ENCODE measurements at places on chromosomes 7 and 10.

DNA sequence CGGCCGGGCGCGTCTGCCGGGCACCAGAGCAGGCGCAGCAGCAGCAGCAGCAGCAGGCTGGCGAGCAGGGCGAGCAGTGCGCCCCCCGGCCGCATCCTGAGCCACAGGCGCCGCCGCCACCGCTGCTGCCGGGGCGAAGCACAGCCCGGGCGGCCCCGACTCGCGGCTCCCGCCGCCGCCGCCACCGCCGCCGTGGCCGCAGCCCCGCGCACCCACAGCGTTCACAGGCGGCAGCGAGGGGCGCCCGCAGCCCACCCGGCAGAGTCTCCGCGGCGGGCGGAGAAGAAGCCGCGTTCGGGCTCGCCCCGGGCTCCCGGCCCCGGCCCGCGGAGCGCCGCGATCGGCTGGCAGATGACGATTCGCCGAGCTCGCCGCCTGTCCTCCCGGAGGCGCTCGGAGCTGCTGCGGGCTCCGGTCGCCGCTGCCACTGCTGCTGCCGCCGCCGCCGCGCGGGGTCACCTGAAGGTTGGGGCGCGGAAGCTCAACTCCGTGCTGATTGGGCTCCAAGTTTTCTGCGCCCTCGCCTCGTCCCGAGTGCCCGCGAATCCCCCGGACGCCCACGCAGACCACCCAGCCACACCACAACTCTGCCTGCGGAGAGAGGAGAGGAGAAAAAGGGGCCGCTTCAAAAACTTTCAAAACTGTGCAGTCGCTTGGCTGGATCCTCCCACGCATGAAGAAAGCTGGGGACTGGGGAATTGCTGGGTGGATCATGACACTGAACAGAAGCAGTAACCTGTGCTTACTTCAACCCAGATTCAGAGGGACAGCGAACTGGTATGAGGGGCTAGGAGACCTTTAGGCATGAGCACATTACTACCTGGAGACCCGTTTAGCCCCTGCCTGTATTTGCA lies at the start of gene ST8SIA6:
TSS of gene ST8SIA6 (minus strand) at position 435 of the 854 bp plus-strand sequence. CDS start at position 95, 340 bp downstream.
- DNase-seq, result no peak

DNA sequence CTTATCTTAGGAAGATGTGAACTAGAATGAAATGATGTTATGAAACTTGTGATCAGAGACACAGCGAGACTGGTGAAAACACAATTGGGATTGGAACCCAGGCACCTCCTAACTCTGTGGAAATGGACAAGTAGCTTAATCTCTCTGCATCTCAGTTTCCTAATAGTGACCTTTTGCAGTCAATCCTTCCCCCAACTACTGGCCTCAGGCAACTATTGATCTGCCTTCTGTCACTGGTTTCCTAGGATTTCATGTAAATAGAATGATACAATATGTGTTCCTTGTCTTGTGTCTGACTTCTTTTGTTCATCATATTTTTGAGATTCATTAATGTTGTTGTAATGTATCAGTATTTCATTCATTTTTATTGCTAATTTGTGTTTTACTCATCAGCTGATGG lies 341.7 kb downstream of the REEP3 start:
- DNase-seq, result no peak

GRCh38 chr7:31816810-31817209 lies 129.8 kb downstream of the PPP1R17 start:
- no peak for DNase-seq

DNA sequence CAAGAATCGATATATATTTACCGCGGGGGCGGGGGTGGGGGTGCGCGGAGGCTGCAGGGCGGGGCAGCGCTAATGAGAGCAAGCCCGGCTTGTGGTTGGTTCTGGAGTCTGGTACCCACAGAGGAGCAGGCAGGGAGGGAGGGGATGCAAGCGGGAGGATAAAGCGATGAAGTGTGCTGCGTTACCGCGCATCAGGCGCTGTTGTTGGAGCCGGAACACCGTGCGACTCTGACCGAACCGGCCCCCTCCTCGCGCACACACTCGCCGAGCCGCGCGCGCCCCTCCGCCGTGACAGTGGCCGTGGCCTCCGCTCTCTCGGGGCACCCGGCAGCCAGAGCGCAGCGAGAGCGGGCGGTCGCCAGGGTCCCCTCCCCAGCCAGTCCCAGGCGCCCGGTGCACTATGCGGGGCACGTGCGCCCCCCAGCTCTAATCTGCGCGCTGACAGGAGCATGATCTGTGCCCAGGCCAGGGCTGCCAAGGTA lies at the start of gene HECW1:
TSS of gene HECW1 (plus strand) at position 189 of the 482 bp plus-strand sequence. CDS start 131,259 bp downstream, outside the sequence.
- DNase-seq, result no peak

DNA sequence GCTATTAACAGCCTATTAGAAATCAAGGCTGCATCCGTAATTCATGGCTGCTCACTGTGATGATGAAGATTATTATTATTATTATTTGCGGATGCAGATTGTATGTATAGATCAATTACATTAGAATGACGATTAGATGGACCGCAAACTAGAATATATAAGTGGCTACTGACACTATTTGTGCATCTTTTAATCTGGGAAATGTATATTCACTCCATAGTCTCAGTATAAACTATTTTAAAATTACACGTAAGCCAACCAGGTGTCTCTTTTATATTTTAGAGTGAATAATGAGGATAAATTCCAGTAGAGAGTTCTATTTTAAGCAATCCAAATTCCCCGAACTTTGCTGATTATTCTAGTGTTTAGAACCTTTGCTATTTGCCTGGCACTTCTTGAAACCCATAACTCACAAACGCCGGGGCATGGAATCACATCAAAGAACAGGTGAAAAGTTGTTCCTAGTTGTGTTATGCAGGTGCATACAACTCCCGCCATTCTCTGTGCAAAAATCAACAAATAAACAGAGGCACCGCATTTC lies 509 bp upstream of the ING3 start:
- DNase-seq, result no peak

GRCh38 chr10:124563320-124564040 lies 101.9 kb downstream of the LHPP start:
- no peak for DNase-seq

DNA sequence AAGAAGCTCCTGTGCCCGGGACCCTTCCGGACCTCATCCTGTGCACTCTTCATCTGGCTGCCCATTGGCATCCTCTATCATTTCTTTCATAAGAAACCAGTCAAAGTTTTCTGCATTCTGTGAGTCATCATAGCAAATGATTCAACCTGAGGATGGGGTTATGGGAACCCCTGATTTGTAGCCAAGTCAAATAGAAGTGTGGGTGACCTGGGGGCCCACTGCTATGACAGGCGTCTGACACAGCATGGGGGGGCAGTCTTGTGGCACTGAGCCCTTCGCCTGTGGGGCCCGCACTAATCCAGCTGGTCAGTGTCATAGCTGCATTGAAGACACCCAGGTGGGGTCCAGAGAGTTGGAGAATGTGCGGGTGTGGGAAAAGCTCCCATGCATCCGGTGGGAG lies 230.4 kb downstream of the USP6NL start:
- DNase-seq, result no peak
